ENCODE measurements at places on chromosomes 2 and 18. TPM values are rescaled to one million over a fixed set of nuclear protein-coding genes. Genes with fewer than 3 reads are reported as not detected.

Gene TUBA3D
- not detected for total RNA-seq

Gene ACMSD
- not detected for total RNA-seq

Gene FAM124B
- total RNA-seq, result 3.5 TPM

Gene PIEZO2
- total RNA-seq, result 11.4 TPM

Gene GLI2
- total RNA-seq, result 1.0 TPM

GRCh38 chr2:187319441-187320108 lies 128.5 kb downstream of the CALCRL start:
- no peak for DNase-seq

- DNase-seq, result no peak
Observed at GRCh38 chr2:172931256-172931894, 144.3 kb upstream of the MAP3K20 start.

DNA sequence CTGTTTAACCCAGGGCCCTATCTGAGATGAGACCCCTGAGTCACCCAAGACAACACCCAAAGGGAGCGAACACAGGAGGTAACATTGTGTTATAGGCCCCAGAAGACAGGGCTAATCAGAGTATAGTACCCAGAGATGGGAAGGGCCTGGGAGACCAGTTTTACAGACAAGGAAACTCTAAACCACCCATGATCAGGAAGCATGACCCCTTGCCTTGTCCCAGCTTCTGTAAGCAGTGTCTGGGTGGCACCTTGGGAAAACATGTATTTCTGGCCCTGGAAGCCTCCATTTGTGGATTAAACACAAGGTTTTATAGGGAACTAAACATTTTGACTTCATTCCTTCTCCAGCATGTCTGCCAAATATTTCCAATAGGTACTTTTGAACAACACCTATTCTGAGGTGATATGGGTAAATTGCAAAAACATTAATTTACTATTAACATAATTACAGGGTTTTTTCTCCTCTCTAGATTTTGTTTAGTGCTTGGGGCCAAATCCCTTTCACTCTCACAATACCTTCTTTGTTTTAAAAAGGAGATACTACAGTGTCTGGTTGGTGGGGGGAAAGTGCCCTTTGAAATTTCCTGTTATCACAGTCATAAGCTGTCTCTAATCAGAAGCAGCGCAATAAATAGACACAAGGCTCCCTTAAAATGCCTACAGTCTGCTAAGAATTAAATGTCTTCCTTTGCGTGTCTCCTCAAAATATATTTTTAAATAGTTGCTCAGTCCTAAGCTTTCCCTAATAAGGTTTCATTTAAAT lies 341.1 kb downstream of the BCL11A start:
- no peak for DNase-seq

DNA sequence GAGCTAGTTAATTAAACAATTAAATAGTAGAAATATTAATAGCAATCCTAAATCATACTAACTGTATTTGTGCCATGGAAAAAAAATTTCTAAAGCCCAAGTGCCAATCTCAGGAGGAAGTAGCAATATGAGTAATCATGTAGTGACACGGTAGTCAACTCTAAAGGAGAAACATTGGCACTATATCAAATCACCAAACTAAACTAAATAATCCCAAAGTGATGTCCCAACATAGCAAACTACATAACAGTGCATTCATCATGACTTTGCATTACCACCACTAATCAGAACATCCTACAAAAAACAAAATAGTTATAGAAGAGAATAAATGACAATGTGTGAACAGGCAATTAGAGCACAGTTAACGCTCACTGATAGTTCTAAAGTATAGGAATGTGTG lies 195.1 kb downstream of the EXOC6B start:
- DNase-seq, result no peak

DNA sequence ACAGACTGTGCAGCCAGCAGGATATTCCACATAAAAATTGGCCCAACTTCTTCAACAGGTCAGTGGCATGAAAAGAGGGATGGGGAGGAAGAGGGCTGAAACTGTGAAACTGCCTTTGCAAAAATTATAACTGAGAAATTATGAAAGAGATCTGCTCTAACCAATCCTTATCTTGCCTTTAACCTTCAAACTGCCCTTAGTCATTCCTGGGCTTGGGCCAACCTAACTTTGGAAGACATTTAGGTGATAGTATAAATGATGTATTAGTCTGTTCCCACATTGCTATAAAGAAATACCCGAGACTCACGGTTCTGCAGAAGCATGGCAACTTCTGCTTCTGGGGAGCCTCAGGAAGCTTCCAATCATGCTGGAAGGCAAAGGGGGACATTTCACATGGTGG lies 74.5 kb downstream of the RPL31 start:
- DNase-seq, result no peak

DNA sequence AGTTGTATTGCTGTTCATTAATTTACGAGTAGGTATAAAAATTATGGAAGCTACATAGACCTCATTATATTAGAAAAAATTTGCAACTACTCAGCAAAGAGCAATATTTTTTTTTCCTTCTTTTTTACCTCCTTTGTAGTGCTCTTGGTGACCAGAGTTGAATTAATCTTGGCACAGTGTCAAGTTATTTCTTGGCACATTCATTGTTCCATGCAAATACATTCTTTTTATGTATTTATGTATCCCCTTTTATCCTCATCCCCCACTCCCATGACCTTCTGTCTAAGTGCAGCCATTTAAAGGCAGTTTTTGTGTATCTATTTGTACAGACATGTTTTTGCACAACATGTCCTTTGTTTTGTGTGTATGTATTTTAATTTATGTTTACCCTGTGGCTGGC lies 224.5 kb downstream of the CCDC102B start:
- DNase-seq, result no peak

DNA sequence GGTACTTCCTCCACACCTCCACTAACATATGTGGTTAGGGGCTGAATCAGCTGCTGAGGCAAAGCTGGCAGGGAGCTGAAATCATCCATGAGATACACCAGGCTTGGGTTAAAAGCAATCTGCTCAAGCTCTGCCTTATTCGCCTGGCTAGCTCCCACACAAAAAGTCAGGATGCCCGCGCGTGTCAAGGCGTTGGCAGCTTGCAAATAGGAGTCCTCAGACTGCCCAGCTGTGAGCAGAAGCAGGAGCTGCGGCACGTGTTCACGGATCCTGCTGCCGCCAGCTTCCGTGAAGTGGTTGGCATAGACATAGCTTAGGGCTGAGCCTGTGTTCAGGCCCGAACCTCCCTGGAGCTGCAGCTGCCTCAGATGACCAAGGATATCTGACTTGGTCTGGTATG lies 35.3 kb downstream of the COL6A3 start:
- DNase-seq, result no peak

All from breast epithelium (tissue), 4 donors.